Effector memory CD8-positive, alpha-beta T cell (primary cell): ENCODE measurements at places on chromosomes 1 and 21.

- no peak for DNase-seq
Observed at GRCh38 chr1:107153014-107153413, 12.2 kb downstream of the NTNG1 start.

DNA sequence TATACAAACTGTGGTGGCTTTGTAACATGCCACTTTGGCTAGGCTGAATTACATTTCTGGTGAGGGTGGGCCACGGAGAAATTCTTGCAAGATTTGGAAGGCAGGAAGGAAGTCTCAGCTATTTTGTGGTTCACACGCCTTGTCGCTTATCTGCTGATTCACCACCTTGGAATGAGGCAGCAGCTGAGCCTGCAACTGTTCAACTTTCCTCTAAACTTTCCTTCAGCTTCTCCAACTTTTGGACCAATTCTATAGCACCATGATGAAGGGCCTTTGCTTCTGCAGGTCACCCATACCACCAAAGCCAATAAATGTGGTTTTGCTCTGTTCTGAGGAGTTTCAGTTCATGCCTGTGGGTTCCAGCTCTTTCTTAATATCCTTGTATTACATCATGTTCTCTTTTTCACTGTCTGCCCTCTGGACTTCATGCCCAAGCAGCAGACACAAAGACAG, 337.6 kb upstream of the SNX7 start:
- DNase-seq, result peak; percentile 40

DNA sequence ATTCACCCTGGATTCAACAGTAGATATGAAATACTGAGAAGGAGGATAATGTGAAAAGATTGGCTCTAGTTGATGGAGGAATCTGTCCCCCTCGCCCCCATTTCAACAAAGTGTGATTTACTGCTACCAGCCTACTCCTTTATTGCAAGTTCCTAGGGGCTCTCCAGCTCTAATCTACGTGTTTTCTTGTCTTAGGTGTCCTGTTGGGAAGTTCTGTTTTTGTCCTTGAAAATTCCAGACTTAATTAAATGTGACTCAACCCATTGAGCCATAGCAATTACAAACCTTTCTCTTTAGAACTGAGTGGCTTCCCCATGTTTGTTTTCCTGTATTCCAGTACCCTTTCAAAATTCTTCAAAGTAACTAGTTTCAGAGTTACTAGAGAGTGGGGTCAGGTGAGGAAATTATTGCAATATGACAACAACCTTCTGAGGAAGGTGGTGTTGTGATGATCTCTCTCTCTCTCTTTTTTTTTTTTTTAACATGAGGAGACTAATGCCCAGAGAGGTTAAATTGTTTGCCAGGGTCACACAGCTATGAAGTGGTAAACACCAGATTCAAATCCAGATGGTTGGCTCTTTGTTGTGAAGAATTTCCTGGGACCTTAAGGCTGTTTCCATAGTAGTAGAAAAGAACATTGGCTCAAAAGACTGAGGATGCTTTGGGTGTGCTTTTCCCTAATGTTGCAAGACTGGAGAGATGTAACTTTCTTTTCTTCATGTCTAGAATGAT, 3.5 kb downstream of the RGL1 start:
- DNase-seq, result no peak

- no peak for DNase-seq
Observed at GRCh38 chr1:40648200-40648599, 17.3 kb downstream of the RIMS3 start.

DNA sequence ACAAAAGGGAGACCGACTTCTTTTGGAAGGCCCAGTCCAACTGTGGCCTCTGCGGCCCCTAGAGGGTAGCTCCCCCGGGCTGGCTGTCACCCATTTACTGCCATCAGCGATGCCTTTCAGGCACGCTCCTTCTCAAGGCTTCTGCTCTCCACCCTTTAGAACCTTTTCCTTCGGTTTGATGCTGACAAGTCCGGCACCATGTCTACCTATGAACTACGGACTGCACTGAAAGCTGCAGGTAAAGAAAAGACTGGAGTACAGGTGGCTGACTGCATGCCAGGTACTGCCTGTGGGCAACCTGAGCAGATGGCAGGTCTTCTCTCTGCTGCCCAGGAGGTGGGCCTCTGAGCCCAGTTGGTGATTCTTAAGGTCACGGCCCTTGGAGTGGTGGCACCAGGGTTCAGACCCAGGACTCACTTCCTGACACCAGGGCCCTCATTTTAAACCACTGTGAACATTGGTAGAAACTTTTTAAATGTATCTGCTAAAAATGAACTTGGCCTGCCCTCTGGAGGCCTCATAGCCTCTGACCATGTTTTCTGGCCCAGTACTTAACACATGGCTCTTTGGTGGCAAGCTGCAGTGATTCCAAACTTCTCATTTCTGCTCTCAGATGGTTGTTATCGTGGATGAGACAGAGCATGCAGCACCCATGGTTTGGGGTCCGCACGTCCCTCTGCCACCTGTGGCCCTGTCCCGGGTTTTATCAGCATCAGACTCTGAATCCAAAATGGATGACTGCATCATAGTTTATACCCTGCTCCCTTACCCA, 45.7 kb downstream of the CAPN9 start:
- no peak for DNase-seq

- no peak for DNase-seq
Observed at GRCh38 chr1:191498318-191498717, 659.9 kb upstream of the RGS18 start.

GRCh38 chr21:37253991-37254390, 13.1 kb downstream of the VPS26C start:
- no peak for DNase-seq

- DNase-seq, result no peak
Observed at GRCh38 chr1:31084782-31085569, 19.5 kb upstream of the PUM1 start.
